NCI-H187 (cell line): ENCODE measurements at places on chromosomes 12 and 14.

DNA sequence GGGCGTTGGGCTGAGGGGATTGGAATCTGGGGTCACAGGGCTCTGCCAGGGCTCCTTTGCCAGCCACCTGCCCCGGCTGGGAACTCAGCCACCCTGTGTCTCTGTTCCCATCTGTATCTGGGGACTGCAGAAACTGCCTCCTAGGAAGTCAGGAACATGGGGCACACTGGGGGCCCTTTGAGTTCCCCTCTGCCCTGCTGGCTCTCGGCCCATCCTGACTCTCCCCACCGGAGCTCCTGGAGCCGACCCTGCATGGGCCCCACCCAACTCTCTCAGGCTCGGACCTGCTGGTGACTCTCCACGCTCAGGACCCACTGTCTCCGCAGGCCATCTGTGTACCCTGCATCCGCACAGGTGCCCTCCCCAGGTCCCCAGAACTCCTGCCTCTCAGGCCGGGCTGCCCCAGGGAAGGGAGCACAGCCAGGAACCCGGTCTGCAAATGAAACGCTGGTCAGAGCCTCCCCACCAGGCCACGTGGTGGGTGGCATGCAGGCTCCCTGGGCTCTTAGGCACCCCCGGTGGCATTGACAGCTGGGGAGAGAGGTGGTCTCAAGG, 82.8 kb downstream of the KIF26A start:
- DNase-seq, result no peak

DNA sequence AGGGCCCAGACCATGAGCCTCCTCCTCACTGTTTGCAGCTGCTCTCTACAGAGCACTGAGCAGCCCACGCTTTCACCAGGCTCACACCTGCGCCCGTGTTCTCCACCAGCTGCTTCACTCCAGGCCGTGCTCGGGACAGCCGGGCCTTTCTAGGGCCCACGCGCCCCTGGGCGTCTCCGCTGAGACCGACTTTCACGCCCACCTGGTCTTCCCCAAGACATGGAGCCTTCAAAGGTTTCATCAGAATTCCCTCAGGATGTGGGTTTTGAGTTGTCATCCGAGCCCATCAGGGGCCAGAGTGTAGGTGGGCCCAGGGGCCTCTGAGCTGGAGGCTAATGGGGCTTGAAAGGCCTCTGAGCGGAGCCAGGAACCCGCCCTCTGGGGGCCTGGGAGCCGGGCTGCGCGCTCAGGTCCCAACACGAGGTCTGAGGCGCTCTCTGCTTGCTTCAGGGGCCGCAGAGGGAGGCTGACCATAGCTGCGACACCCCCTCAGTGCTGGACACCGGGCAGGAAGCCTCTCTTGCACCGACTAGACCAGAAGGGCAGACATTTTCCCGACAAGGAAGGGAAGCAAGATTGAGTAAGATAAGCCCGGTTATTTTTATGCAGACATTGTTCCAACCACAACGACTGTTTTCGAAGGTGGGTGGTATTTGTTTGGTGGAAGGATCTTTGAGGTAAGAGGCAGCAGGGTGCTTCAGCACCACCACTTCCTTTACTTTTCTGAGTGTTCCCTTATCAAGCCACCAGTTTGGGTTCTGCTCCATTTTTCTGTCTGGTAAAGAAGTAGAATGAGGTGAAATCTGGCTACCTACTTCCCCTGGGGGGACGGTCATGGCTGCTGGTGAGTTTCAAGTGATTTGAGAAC, 125.0 kb upstream of the FUT8 start:
- no peak for DNase-seq

GRCh38 chr12:14410177-14410576, 44.7 kb downstream of the ATF7IP start:
- no peak for DNase-seq

GRCh38 chr12:63006536-63006935, 71.6 kb upstream of the PPM1H start:
- no peak for DNase-seq
